ENCODE measurements at places on chromosomes 2 and 18.

DNA sequence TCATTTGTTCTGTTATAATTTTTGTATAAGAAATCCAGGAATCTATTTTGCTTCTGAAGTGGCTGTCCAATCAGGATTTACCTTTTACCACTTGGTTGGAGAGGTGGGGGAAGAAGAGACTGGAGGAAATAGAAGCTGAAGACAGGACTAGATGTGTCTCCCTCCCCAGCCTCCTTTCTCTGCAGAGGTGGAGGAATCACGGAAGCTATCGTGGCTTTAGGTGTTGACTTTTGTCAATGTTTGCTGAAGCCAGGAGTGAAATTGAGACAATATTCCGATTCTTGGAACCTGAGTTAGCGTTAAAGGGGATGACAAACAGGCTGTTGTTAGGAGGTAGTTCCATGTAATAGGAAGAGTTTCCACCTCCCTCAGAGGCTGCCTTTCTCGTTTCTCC, 43.5 kb downstream of the PDCL3 start:
- DNase-seq: no peak

- no peak for DNase-seq
Measured at GRCh38 chr18:4399929-4400328, 55.2 kb downstream of the DLGAP1 start.

DNA sequence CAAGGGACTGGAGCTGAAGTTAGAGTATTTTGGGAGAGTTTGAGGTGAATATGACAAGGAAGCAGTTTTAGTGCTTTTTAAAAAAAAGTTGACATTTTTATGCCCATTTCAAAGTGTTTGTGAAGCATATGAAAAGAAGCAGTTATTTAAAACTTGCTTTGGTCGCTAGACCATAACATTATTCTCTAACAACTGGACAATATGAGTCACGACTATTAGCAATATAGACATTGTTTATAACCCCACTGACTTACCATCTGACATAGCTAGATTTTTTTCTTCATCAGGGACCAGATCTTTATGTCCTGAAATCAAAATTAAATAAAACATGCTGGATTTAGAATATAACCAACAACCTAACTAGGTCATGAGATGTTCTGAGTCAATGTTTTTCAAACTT, 22.6 kb upstream of the DYTN start:
- DNase-seq: no peak

DNA sequence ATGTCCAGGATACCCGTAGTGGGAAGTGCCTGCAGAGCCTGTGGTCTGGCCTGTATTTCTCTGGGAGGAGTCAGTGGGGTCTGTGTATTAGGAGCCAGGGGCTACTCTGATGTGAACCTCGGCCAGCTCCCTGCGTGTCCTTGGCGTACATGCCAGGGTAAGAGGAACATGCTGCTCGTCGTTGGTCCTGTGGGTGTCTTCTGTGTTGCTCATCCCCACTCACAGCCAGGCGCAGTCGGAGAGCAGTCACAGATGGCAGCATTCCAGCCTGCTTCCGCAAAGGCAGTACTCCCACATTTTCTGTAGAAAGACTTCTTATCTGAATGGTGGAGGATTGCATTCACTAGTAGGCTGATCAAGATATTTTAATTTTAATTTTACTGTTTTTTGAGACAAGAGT, 84.9 kb downstream of the DGKD start:
- DNase-seq: no peak

GRCh38 chr2:23484767-23485166, 99.8 kb downstream of the KLHL29 start:
- no peak for DNase-seq

DNA sequence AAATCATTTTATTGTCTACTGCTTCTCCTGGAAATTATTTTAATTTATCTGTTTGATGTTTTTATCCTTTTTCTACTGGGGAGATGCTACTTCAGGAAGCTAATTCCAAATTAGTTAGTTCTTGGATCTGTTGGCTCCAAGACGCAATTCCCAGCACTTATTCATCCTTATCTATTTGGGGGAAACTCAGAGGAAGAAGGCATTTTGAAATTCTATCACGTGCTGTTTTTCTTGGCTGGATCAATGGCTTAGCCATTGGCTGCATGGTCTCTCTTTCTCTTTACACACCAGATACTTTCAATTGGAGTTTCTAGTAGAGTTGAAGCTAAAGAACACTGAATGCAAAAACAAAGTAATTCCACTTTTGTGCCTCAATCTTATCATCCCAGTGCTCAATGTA, 98.3 kb downstream of the RAPGEF4 start:
- no peak for DNase-seq

GRCh38 chr18:75089748-75090327, 119.1 kb downstream of the PTGR3 start:
- DNase-seq: no peak

DNA sequence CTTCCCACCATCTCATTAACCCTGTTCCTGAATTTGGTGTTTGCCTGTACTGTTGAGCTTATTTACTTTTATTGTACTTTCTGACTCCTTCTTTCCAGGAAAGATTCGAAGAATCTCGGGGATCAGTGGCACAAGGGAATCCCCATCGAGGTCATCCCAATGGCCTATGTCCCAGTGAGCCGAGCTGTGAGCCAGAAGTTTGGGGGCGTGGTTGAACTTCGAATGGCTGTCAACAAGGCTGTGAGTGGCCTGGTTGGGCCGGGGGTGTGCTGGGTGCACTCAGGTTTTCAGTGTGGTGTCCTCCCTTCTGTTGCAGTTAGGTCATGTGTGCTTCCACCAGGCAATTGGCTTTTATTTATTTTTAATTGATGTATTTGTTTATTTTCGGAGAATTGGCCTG, 45.0 kb downstream of the RPIA start:
- no peak for DNase-seq

DNA sequence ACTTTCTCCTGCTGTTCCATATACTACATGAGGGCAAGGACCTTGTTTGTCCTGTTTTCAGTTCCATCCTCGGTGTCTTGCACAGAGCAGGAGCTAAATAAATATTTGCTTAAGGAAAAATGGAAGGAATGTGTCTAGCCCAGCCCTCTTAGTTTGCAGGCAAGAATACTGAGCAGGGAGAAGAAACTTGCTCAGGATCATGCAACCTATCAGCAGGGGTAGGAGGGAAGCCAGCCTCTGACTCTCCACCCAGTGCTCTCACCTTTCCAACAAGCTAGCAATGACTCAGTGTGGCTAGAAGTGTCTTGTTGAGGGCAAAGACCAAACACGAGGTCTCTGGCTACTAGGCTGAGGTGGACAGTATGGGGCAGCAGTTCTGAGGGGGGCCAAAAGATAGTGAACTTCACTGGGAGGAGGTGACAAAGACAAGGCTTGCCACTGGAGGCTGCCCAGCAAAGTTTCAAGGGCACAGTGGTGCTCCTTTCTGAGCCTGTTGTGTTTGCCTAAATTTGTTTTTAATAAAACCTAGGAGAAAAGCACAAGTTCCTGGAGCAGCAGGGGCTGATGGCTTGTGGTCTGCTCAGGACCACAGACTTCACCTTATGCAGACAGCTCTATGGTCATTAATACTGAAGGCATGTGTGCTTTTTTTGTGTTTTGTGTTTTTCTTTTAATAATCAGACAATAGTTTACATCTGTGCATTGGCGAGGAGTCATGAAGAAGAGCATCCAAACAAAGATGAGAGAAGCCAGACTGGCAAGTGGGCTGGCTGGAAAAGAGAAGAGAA, 49.1 kb upstream of the CTAGE1 start:
- no peak for DNase-seq

GRCh38 chr2:109481196-109481555, 132.6 kb downstream of the SEPTIN10 start:
- no peak for DNase-seq

- no peak for DNase-seq
Measured at GRCh38 chr2:228786901-228787300, 484.2 kb downstream of the PID1 start.

GRCh38 chr2:238239863-238240756, at the start of gene HES6:
Gene HES6 (minus strand): TSS chr2:238240038. CDS start chr2:238239905, 133 bp downstream.
- peak; percentile 89 for DNase-seq

- DNase-seq: no peak
Measured at GRCh38 chr2:187079901-187080300, 230.9 kb upstream of the ZSWIM2 start.

Measured in activated T-cell treated with anti-CD3 and anti-CD28 coated beads, Interleukin-2, amount 50 U/mL, for 72 hours (primary cell).